ENCODE measurements at places on chromosomes 4 and X.

- DNase-seq = peak; percentile 78
Measured at GRCh38 chr4:183261953-183262775, 57.9 kb downstream of the CLDN22 start.

DNA sequence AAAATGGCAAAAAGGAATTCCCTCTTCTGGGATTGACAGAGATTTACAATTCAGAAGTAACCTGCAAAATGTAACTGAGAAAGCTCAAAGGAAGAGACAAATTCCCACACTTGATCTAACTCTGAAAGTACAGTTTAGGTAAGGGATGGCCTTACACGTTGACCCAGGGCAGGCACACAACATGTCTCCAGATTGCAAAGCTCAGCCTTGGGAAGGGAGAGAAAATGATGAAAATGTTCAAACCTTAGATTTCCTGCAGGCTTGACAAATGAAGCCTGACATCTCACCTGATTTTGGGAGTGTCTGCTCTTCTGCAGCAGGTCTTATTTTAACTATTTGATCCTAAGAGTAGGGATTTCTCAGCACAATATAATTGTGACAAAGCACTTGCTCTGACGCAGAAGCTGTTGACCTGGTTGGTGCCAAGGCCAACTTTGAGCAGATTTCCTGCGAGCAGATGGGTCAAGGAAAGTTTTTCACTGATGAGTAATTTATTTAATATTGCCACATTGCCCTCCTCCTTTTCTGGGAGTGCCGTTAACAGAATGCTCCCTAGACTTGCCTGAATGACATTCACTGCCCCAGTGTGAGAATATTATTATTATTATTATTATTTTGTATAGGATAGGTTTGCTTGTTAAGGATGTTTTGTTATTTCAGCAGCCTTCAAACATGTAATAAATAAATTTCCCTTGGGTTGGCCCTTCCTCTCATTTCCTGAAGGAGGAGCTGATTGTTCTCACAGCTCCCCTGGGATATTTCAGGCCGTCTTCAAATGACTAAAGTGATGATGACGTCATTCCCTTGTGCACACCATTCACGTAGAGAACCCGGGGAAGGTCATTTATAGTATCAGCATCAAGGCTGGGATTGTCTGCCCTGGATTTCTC, 157.1 kb downstream of the VEGFC start:
- no peak for DNase-seq

DNA sequence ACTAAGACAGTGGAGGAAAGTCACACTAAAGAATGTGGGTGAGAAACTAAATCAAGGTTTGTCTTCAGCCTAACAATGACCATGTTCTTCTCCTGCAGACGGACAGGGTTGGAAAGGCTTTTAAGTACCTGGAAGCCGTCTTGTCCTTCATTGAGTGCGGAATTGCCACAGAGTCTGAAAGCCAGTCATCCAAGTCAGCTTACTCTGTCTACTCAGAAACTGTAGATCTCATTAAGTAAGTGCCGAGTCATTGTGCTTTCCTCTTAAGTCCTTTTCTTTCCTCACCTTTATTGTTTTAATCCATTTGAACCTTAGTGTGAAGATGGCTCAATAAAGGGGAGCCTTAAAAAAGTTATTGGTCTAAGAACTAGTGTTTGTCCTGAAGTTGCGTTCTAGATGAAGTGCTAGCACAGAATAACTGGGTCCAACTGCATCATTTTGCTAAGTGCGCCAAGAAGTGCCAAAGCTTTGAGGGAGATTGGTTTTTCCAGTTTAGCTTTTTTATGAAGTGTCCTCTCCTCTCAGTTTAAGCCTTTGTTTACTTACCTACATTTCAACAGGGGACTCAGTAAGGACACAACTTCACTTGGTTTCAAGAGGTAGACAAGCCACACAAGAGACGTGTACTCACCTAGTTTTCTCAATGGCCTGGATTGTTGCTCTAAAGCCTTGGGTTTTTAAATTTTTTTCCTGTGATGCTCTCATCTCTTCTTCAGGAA, 89.3 kb downstream of the KLHL8 start:
- no peak for DNase-seq

GRCh38 chrX:10356979-10357378, 200.2 kb downstream of the CLCN4 start:
- no peak for DNase-seq

- peak; percentile 54 for DNase-seq
Measured at GRCh38 chrX:23773601-23774175, 9.3 kb upstream of the SAT1 start.

GRCh38 chr4:15577508-15577907, 77.6 kb downstream of the FBXL5 start:
- DNase-seq = no peak

- DNase-seq = no peak
Measured at GRCh38 chr4:30553706-30554105, 166.5 kb upstream of the PCDH7 start.

DNA sequence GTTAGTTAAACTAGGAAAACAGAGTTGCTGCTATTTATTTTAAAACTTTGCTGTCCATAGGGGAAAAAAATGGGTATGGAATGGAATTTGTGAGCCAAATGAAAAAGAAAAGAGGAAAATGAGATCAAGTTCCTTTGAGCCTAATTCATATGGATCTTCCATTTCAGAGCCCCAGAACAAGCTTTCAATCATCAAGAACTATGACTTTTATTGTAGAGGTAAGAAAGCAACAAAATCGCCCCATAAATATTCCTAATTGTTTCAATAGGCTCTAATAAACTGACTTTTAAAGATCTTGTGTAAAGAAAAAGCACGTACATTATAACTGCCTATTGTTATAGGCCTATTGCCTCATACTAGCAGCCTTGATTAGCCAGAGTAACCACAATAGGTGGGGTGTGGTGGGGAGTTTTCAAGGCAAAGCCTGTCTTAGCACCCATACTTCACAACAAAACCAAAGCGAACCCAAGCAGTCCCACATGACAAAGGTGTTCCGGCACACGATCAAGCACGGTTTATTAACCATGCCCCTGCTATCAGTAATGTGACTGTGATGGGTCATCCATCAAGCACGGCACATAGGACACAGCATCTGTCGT, 44.4 kb downstream of the RBM47 start:
- no peak for DNase-seq

DNA sequence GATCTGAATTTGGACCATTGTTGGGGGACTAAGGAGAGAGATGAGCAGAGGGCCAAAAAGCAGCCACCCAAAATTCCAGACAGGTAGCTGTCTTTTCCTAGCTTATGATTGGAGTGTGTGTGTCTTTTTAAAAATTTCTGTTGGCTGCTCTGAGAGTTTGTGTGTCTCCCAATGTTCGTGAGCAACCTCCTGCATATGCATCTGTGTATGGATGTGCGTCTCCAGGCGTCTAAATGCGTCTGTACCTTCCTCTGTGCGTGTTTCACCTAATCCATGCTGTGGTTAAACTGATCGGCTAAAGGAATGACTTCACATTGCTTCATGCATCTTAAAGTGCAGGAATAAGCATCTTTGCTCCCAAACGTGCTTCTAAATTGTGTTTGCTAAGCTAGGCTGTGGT, 65.5 kb upstream of the LAS1L start:
- DNase-seq = no peak

DNA sequence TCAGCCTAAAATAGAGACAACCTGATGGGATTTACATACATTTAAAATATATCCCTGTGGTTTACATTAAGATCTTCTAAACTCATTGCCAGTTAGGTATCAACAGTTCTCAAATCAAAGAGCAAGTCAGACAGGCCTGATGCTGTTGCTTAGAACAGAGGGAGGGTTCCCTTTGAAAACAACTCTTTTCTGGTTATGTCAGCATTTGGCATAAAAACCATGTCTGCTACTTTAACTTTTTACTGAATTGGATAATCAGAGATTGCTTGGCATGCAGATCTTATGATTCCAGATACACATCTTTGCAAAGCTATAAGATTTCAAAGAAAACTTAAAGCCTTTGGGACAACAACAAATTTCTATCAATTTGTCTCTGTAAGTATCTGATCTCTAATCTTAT, 140.8 kb downstream of the CPE start:
- no peak for DNase-seq

Measured in CD4-positive, alpha-beta T cell treated with Interleukin-17A for 4 hours (primary cell).